ENCODE measurements at places on chromosomes 1 and 21.

DNA sequence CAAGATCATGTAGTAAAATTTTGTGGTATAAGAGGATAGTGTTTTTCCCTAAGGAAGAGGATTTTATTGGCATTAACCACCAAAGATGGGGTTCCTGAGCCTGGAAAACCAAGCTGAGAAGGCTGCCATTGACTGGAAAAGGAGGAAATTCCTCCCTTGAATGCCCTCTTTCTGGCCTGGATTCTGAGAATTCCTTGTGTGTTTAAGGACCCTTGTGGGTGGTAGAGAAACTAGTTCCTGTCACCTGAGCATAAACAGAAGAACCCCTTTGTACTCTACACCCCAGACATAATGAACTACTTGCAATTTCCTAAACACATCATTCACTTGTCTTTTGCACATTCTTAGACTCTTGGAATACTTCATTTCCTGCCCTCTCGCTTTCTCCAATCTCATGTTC, 33.1 kb upstream of the CEP350 start:
- DNase-seq: no peak

GRCh38 chr1:69077198-69077597, 490.5 kb upstream of the LRRC7 start:
- DNase-seq: no peak

DNA sequence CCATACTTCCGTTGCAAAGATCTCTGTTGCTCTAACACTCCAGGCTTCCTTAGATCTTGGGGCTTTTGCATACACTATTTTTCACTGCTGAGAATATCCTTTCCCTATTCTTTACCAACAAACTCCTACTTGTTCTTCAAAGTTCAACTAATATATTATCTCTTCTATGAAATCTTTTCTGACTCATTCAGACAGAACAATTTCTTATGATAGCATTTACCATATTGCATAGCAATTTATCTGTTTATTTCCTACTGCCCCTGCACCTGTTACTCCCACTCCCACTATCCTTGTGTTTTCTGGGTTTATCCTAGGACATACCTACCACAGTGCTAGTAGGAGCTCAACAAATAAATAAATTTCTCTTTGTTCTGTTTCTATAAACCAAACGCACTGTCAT, 11.0 kb downstream of the GADD45A start:
- DNase-seq: no peak

DNA sequence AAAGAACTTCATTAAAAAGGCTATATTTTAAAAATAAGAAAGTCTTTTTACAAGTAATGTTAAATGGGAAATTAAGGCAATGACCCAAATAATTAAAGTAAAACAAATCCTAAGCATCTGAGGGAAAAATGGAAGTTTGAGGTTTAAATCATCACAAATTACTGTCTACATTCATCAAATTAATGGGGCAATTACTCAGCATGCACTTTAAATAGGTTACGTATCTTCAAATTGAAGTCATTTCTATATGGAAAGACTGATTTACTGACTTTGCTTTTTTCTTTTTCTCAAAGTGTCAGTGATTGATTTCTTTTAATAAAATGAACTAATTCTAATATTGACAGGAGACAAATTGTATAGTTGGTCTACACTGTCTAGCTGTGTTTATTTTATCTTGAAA, 1452.3 kb downstream of the NCAM2 start:
- no peak for DNase-seq

GRCh38 chr21:38142224-38142623, 114.6 kb upstream of the KCNJ15 start:
- no peak for DNase-seq

DNA sequence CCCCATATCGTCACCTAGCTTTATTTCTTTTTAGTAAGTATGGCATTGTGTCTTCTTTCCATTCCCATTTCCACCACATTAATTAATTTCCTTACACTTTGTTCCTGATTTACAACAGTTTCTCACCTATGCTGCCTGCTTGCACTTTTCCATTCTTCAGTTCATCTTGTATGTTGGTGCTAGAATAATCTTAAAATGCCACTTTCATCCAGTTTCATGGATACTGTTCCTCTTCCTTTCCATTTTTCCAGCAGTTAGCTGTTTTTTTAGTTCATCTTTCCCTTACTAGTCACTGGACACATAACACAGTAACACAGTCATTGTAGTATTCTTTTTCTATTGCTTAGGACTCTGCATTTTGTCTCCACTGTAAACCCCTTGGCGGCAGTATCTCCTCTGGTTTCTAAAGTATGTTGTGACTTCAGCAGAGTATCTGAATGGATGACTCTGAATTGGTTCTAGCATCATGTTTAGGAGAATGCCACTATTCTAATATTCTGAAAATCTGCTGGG, 2.1 kb downstream of the CDC7 start:
- DNase-seq: no peak

DNA sequence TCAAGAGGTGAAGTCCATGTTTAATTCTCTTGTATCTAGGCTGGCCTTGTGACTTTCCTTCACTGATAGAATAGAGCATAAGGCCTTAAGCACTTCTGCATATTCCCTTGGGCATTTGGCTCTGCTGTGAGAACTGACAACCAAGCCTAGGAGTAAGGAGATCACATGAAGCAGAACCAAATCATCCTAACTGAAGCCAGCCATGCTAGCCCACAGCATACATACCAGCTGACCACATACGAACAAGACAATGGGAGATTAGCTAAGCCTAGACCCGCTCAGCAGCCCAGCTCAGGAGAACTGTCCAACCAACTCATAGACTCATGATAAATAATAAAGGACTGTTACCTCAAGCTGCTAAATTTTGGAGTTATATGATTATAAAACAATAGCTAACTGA, 114.6 kb upstream of the NEK7 start:
- DNase-seq: no peak

DNA sequence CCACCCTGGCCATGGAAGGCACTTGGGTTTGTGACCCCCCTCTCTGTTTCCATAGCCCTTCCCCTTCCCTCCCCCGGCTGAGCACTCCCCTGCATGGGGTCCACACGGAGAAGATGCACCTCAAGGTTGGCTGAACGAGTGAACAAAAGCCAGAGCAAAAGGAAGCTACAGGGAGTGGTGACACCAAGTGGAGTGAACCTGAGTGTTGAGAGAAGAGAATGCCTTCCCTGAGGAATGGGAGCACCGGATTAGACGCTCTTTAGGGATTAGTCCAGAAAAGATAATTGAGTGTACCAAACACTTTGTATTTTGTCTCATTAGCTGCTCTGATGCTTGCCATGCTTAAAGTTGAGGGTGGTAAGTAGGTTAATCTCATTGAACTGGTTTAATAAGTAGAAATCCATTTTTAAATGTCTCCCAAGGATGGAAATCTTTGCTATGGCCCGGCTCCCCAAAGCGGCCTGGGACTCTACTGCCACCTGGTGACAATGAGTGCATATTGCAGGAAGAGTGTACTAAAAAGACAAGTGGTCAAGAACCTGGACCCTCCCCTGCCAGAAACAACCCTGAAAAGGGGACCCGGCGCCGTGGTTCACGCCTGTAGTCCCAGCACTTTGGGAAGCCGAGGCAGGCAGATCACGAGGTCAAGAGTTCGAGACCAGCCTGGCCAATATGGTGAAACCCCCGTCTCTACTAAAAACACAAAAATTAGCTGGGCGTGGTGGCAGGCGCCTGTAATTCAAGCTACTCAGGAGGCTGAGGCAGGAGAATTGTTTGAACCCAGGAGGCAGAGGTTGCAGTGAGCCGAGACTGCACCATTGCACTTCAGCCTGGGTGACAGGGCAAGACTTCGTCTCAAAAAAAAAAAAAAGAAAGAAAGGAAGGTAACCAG, 150.6 kb upstream of the ZC3H12A start:
- DNase-seq: no peak

GRCh38 chr1:172941945-172942344, 108.8 kb downstream of the TNFSF18 start:
- DNase-seq: no peak
